ENCODE measurements at places on chromosomes 2 and 18.

- H3K27ac ChIP-seq = no peak overlapping the region
- no peak overlapping the region for H3K4me3 ChIP-seq
- DNase-seq = no peak
- no peaks in the 10 kb centered on the region for H3K4me1 ChIP-seq
Measured at GRCh38 chr2:215504547-215504946, 68.7 kb upstream of the FN1 start.

- H3K36me3 ChIP-seq = no peaks in the 10 kb centered on the region
- no peak for DNase-seq
Measured at GRCh38 chr18:64027931-64028695, 58.2 kb downstream of the SERPINB8 start.

- peaks cover 9% of the 10 kb centered on the region for H3K4me1 ChIP-seq
- H3K27me3 ChIP-seq = peaks cover 9% of the 10 kb centered on the region
- H3K36me3 ChIP-seq = no peaks in the 10 kb centered on the region
- no peak overlapping the region for H3K27ac ChIP-seq
- DNase-seq = no peak
- no peak overlapping the region for H3K4me3 ChIP-seq
Measured at GRCh38 chr2:201956361-201956760, 77.3 kb upstream of the FZD7 start.

DNA sequence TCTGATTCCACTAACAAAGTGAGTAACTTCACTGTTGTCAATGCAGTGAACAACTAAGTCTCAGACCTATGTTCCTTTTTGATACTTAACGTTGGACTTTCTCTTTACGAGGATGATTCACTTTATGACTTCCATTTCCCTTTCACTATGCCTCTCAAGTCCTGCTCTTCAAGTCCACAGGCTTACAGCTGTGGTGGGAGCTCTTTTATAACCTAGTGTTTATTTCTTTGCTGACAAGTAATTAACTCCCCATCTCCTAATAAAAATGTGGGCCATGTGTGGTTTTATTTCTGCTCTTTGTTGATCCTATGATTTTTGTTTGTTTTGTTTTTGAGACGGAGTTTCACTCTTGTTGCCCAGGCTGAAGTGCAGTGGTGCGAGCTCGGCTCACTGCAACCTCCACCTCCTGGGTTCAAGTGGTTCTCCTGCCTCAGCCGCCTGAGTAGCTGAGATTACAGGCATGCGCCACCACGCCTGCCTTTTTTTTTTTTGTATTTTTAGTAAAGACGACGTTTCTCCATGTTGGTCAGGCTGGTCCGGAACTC lies 142.1 kb downstream of the USP34 start:
- H3K4me3 ChIP-seq = no peak overlapping the region
- H3K27ac ChIP-seq = no peak overlapping the region
- no peaks in the 10 kb centered on the region for H3K4me1 ChIP-seq
- H3K27me3 ChIP-seq = no peaks in the 10 kb centered on the region
- no peak for DNase-seq

GRCh38 chr2:124834331-124834730 lies 809.2 kb downstream of the CNTNAP5 start:
- no peaks in the 10 kb centered on the region for H3K36me3 ChIP-seq
- no peak overlapping the region for H3K4me3 ChIP-seq
- no peaks in the 10 kb centered on the region for H3K27me3 ChIP-seq
- H3K27ac ChIP-seq = no peak overlapping the region
- no peaks in the 10 kb centered on the region for H3K4me1 ChIP-seq

- peaks cover 13% of the 10 kb centered on the region for H3K36me3 ChIP-seq
- DNase-seq = no peak
- H3K27ac ChIP-seq = no peak overlapping the region
- H3K4me1 ChIP-seq = peaks cover 2% of the 10 kb centered on the region
Measured at GRCh38 chr2:179129574-179130238, 79.8 kb upstream of the CCDC141 start.

GRCh38 chr2:195494451-195494850 lies 162.6 kb upstream of the SLC39A10 start:
- H3K27ac ChIP-seq = no peak overlapping the region
- H3K4me3 ChIP-seq = no peak overlapping the region
- no peaks in the 10 kb centered on the region for H3K27me3 ChIP-seq
- H3K4me1 ChIP-seq = peaks cover 9% of the 10 kb centered on the region

- peaks cover 50% of the 10 kb centered on the region for H3K36me3 ChIP-seq
- peaks cover 87% of the 10 kb centered on the region for H3K4me1 ChIP-seq
- no peak for DNase-seq
- H3K27me3 ChIP-seq = no peaks in the 10 kb centered on the region
- no peak overlapping the region for H3K27ac ChIP-seq
Measured at GRCh38 chr2:62217421-62217820, 21.5 kb downstream of the B3GNT2 start.

DNA sequence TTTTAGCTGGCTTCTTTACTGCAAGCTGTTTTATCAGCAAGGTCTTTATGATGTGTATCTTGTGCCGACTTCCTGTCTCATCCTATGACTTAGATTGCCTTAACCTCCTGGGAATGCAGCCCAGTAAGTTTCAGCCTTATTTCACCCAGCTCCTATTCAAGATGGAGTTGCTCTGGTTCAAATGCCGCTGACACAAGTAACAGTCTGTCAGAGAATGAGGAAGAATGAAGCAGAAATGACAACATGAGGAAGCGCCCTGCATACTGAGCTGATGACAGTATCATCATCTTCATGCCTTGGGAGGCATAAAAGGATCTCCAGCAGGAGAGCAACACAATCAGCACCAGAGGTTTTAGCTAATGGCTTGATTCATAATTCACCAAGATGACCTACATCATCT lies 309.4 kb downstream of the NBAS start:
- peaks cover 23% of the 10 kb centered on the region for H3K36me3 ChIP-seq
- no peak overlapping the region for H3K27ac ChIP-seq
- no peak for DNase-seq
- peaks cover 5% of the 10 kb centered on the region for H3K4me1 ChIP-seq

GRCh38 chr2:48180557-48180956 lies 274.3 kb upstream of the FBXO11 start:
- no peak overlapping the region for H3K27ac ChIP-seq
- no peak overlapping the region for H3K4me3 ChIP-seq
- DNase-seq = no peak

- H3K4me1 ChIP-seq = peaks cover 10% of the 10 kb centered on the region
- no peak for DNase-seq
- H3K36me3 ChIP-seq = peaks cover 9% of the 10 kb centered on the region
Measured at GRCh38 chr2:25881764-25882163, 3.5 kb upstream of the ASXL2 start.

GRCh38 chr2:190891372-190891771 lies 10.8 kb downstream of the GLS start:
- H3K27me3 ChIP-seq = no peaks in the 10 kb centered on the region
- H3K4me3 ChIP-seq = peak overlapping the region; percentile 70
- peak overlapping the region; percentile 92 for H3K27ac ChIP-seq
- H3K36me3 ChIP-seq = peaks cover 38% of the 10 kb centered on the region

DNA sequence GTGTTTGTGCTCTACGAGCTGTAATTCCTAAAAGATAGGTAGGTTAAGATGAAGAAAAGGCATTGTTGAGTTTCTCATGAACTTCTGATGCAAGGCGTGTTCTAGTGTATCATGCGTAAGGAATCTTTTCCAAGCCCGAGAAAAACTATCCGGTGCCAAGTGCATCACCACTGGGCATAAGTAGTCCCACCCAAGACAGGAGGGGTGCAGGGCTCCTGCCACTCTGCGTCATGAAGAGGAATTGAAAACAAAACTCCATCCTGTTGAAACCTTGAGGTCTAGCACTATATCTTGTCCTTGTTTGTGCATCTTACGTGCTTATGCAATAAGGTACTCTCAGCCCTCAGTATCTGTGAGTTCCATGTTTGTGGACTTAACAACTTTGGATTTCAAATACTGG lies 45.7 kb downstream of the RAB31 start:
- DNase-seq = no peak
- peaks cover 28% of the 10 kb centered on the region for H3K4me1 ChIP-seq
- no peak overlapping the region for H3K4me3 ChIP-seq
- H3K27ac ChIP-seq = no peak overlapping the region

DNA sequence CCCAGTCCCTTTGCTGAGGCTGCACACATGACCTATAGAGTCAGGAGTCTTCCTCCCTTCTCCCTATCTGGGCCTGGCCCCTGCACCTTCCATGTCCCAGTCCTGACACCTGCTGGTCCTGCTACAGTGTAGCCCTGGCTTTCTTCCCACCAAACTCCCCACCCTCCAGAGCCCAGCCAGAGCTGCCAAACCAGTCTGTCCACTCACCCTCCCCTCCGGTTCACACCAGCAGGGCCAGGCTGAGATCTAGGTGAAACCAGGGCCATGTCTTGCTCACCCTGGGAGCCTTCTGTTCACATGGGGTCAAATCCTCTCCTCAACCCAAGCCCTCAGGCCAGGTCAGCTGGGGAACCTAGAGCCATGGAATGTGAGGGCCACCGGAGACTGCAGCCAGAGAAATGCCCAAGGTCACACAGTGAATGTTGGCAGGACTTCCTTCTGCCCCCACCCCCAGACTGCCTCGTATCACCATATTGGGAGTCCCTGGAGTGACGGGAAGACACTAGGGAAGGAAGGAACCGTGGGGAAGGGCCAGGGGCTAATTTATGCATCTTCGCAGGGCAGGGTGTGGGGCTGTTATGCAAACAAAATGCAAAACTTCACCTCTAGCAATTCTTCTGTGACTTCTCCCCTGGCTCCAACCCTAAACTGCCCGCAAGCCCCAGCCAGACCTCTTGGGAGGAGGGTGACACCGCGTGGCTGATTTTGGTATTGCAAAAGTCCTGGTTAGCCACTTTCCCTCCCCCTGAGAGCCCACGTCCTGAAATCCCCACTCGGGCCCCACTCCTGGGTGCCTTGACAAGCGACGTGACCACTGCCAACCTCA lies 14.6 kb downstream of the TNS1 start:
- no peaks in the 10 kb centered on the region for H3K36me3 ChIP-seq
- H3K4me3 ChIP-seq = no peak overlapping the region
- H3K4me1 ChIP-seq = peaks cover 2% of the 10 kb centered on the region
- peaks cover 11% of the 10 kb centered on the region for H3K27me3 ChIP-seq
- H3K27ac ChIP-seq = no peak overlapping the region
- DNase-seq = peak; percentile 60

DNA sequence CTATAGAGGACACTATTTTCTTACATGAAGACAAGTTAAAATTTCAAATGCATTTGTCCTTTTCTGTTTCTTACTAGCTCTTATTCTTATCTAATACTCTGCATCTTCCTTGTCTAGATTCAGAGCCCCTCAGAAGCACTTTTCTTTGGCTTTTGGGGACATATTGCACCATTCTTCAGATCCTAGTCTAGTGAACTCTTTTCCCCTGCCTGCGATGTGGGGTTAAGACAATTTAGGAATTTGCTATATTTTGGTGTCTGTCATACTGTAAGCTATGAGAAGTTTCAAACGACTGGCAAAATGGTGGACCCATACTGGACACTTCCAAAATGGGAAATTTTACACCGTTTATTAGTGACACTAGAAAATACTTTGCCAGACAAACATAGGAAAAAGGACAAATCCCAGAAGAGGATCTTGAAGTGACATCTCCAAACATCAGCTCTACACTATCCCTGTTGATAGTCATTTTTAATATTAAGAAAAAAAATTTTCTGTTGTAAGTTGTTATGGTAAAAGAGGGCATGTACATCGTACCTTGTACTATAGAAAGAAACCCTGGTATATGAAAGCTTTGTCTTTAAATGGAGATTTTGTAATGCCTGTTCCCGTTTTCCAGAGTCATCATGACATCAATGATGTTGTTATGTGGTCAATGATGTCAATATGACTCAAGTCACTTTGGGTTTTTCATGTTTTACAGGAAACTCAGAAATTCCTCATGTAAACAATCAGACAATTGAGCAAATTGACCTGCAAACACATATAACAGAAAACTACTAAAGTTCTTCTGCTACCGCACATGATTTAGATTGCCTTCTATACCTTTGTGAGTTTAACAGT lies 4.4 kb upstream of the KYNU start:
- no peaks in the 10 kb centered on the region for H3K27me3 ChIP-seq
- peak overlapping the region; percentile 72 for H3K27ac ChIP-seq
- peak overlapping the region; percentile 55 for H3K4me3 ChIP-seq
- no peaks in the 10 kb centered on the region for H3K36me3 ChIP-seq
- DNase-seq = no peak
- H3K4me1 ChIP-seq = peaks cover 70% of the 10 kb centered on the region

GRCh38 chr2:129887688-129888266 lies 91.7 kb upstream of the RAB6C start:
- no peaks in the 10 kb centered on the region for H3K4me1 ChIP-seq
- DNase-seq = no peak
- H3K27ac ChIP-seq = no peak overlapping the region
- H3K36me3 ChIP-seq = no peaks in the 10 kb centered on the region
- peaks cover 13% of the 10 kb centered on the region for H3K27me3 ChIP-seq
- H3K4me3 ChIP-seq = no peak overlapping the region

GRCh38 chr18:32909798-32910561 lies 137.2 kb upstream of the KLHL14 start:
- no peaks in the 10 kb centered on the region for H3K36me3 ChIP-seq
- no peaks in the 10 kb centered on the region for H3K27me3 ChIP-seq
- DNase-seq = no peak
- H3K4me1 ChIP-seq = peaks cover 55% of the 10 kb centered on the region
- H3K4me3 ChIP-seq = no peak overlapping the region

DNA sequence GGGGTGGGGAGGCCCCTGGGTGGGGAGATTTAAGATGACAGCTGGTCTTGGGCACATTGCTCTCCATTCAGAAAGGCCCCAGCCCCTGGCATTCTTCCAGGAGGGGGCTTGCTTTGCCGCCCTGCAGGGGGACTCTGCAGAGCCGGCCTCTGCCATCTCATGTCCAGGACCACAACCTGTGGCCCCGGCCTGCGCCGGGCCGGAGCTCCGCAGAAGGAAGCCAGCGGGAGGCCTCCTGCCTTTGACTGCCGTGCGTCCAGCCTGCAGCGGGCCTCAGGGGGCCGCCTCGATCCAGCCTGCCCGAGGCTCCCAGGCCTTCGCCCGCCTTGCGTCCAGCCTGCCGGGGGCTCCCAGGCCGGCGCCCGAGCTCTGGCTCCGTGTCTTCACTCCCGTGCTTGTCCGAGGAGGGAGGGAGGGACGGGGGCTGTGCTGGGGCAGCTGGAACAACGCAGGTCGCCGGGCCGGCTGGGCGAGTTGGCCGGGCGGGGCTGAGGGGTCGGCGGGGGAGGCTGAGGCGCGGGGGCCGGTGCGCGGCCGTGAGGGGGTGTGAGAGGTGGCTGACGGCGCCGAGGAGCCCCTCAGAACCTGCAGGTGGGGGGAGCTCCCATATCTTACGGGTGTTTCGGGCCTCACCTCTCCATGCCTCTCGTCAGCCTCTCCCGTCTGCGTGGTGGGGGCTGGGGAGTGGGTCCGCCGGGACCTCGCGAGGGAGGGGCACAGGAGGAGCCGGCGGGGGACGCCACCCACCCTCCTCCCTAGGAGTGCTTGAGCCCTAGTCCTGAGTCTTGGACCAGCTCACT lies 20.4 kb downstream of the GPC1 start:
- peaks cover 33% of the 10 kb centered on the region for H3K27me3 ChIP-seq
- H3K27ac ChIP-seq = no peak overlapping the region
- DNase-seq = no peak
- H3K4me3 ChIP-seq = no peak overlapping the region
- no peaks in the 10 kb centered on the region for H3K36me3 ChIP-seq

DNA sequence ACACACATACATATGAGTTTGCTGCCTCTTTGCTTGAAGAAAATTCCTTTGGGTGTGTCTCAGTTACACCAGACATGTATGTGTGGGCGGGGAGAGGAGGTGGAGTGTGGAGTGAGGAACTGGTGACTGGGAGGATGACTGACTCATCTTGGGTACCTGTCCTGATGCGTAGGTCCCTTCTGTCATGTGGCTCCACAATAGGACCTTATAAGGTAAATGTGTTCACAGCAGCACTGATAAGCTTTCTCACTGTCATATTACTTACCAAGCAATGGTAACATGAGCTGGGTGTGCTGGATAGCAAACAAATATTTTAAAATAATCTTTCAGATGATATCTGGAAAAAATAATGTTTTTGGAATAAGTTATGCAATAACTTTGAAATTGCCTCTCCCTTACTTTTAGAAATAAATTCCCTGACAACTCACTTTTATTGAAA lies 45.1 kb downstream of the SLC9A2 start:
- no peak overlapping the region for H3K27ac ChIP-seq
- DNase-seq = no peak
- no peaks in the 10 kb centered on the region for H3K36me3 ChIP-seq
- no peak overlapping the region for H3K4me3 ChIP-seq
